Effector memory CD8-positive, alpha-beta T cell (primary cell): ENCODE measurements at places on chromosomes 12 and 14.

DNA sequence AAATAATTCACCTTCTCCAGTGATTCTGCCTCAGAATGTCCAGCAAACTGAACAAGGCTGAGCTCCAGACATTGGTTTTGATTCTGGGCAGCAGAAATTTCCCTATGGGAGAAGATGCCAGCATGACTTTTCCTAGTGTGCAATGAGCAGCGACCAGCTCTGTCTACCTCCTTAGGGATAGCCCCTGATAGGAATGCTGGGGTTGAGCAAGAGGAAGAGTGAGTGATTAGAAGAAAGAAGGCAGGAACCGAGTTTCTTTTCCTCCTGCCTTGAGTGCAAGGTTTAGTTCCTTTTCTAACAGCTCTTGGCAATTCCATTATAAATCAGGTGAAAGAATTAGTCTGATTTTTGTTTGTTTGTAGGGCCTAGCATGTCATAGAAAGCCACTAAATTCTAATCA is 379.0 kb downstream of the DAD1 start:
- DNase-seq: no peak

DNA sequence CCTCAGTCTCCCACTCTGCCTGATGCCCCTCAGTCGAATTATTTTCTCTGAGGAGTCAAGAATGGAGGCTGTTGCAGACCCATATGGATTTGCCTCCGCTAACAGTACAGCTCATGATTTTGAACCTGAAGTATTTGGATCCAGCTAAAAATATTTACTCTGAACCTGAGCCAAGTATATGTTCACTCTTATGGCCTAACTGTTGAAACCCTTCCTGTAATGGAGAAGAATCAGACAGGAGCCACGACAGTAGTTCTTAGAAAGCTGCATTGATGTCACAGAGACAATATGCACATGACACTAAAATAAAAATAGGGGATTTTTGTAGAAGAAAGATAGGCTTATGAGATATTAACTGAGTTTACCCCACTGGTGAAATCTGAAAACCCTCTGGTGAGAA is 1128.3 kb upstream of the FLRT2 start:
- no peak for DNase-seq

DNA sequence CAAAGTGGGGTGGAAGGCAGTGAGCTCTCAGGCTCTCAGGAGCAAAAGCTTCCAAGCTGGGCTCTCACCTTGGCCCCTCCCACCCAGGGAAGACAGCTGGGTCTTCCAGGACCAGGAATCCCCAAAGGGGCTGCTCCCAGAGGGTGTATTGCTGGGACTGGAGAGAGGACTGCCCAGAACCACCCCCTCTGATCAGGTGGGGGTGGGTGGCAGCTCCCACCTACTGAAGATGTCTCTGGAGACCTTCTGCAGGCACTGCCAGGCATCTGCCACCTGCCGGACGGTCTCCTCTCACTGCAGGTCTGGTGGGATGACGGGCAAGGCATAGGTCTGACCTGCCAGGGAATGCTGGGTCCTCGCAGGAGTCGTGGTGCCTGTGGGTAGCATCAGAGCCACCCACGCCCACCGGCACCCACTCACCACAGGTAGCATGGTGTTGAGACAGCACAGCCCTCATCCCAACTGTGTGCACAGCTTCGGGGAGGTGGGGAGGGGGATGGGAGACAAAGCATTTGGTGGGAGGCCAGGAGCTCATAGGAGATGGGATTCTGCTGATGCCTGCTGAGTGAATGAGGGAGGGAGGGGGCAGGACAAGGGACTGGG is 103.2 kb downstream of the SINHCAF start:
- DNase-seq: no peak

DNA sequence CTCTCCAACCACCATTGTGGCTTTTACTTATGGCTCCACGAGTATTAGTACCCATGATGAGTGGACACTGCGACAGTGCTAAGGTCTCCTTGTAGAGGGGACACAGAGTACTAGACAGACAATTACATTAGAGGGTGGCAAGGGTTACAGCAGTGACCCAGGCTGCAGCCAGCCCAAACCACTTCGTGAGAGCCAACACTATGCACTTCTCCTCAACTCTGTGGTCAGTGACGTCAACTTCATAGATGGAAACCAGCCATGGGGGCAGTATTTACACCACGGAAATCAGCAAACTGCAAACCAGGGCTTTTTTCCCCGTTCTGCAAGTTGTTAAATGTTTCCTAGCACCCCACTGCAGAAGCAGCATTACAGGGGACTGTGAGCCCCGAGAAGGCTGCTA is 61.6 kb upstream of the ZFP36L1 start:
- peak; percentile 11 for DNase-seq

GRCh38 chr14:66247662-66248193 is 238.4 kb upstream of the CCDC196 start:
- DNase-seq: no peak

DNA sequence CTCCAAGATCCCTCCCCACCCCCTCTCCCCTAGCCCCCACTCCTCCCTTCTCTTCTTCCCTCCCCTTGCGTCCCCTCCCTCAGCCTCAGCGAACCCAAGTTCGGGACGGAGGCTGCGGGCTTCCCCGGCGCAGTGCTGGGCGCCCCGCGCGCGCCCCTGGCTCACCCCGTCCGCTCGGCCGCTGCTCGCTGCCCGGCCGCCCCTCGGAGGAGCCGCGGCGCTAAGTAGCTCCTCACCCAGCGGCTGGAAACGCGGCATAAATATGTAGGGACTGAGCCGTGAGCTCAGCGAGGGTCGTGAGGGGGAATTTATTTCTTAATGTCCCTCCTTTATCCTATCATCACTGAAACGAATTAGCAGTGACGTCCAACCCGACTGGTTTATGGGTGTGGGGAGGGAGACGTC is at the start of gene NOS1:
NOS1 (minus strand) TSS at position 280 of the 405 bp plus-strand sequence. CDS start 30,557 bp downstream, outside the sequence.
- DNase-seq: no peak

GRCh38 chr14:72790887-72791566 is 102.9 kb downstream of the DPF3 start:
- DNase-seq: no peak

DNA sequence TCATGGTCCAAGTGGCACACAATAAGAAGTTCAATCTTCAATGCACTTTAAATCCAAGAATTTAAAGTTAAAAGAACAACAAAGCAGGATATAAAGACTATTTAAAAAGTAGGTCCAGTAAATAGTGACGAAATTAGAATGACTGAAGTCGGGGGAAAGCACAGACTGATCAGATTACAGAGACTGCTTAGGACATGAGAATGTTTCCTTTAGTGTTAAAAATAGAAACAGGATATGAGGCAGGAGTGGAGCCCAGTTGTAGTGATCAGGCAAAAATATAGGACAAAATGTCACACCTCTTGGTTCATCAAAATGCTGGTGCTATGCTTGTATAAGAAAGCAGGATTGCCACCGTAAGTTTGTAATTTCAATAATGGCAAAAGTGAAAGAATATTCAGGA is 52.2 kb upstream of the CD163 start:
- DNase-seq: no peak

DNA sequence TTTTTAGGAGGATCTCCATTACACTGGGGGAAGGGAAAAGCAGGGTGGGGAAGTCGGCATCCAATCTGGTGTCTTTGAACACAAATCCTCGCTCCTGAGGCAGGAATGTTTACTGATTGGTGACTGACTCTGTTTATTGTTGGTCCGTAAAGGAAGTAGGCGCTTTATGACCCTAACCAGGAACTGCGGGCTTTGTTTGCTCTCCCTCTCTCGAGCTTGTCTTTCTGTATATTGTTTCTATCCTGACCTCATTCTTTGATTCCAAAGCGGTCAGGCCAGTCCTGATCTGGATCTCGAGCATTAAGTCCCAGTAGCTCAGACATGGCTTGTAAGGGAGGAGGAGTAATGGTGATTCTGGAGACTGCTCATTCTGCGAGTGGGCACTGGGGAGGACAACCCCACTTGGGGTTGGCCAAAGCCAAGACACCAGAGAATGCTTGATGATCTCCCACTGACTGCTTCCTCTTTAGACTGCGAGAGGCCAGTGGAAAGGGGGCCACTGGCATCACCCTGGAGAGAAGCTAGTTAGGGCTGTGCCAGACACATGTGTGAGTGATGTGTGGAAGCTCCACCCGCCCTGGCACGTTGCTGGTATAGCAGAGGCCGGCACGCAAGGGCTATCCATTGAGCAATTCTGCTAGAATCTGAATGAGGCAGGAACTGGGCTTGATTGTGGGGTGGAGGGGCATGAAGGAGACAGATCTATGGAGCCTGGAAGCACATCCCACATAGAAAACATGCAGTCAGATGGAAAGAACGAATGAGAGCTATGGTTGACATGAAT is 194.6 kb downstream of the PAX9 start:
- no peak for DNase-seq

DNA sequence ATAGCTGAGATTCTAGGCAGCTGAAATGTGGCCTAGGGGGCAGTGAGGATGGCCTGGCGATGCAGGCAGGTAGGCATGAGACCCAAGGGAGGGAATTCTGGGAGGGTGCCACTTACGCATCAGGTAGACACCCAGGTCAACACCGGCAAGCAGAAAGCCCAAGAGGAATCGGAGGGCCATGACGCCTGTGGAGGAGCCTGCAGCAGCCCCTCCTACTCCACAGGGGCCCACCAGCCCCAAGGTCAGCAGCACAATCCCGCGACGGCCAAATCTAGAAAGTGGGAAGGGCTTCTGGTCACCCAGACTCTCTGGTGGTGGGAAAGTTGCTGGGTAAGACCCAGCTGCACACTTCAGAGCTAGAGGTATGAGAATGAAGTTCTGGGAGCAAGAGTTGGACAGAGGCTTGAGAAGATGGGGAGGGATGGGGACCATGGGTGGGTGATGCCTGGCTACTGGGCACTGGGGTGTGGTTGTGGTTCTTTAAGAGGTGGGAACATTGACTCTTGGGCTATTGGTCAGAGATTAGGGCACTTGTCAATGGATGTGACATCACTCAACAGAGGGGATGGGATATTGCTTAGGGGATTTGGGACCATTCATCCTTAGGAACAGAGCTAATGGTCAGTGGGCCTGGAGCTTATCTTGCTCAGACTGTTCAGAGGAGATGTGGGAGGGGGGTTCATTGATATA is 3.4 kb downstream of the SLC22A17 start:
- DNase-seq: no peak

GRCh38 chr12:8907513-8907912 is 6.8 kb upstream of the PHC1 start:
- no peak for DNase-seq

DNA sequence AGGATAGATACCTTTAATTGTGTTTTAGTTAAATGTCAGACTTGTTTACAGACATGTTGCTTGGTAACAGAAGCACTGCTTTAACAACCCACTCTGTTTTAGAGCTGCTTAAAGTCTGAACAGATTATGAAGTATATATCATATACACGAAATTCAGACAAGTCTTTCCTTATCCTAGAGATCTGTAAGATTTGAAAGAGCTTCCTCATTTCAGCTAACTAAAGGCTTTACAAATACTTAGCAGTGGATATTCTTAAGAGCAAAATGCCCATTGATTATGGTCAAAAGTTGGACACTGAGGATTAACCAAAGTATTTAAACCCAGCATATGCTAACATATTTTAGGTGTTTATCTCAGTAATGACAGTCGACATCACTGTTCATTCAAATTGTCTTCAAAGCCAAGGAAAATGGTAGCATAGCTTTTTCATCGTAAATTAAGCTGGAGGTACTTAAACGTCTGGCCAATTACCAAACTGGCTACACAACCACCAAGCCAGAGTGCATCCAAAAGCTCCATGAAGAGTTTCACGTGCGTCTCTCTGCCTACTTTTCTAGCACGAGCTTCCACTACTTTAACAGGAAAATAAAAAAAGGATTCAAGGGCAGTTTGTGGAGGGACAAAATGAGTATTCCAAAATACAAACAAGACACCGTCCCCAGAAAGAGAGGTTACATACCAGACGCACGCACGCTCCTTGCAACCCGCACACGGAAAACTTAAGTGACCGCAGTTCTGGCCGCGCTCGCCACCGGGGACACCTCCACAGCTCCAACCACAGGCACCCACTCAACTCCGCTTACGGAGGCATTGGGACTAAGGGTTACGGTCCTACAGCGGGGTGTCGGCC is 565 bp downstream of the CEP83 start:
- no peak for DNase-seq

DNA sequence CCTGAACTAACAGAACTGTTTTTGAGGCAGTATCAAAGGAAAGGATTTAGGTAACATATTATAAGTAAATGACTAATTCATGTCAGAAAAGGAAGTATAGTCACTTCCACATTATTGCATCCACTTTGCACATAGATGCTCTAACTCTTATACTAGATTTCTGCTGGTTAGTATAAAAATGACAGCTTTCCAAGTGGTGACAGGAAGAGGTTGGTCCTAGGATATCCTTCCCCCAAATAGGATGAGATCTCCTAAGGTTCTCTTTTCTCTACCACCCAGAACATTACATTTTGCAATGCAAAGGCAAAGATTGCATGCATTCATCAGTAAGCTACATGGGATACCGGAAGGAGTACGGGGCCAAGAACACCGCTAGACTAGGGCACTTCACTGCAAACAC is 15.2 kb downstream of the DAD1 start:
- no peak for DNase-seq

- no peak for DNase-seq
These were observed 11.8 kb downstream of the GPR132 start for GRCh38 chr14:105053421-105053820.

GRCh38 chr12:98893675-98894411 is 248.8 kb downstream of the APAF1 start:
- DNase-seq: no peak

DNA sequence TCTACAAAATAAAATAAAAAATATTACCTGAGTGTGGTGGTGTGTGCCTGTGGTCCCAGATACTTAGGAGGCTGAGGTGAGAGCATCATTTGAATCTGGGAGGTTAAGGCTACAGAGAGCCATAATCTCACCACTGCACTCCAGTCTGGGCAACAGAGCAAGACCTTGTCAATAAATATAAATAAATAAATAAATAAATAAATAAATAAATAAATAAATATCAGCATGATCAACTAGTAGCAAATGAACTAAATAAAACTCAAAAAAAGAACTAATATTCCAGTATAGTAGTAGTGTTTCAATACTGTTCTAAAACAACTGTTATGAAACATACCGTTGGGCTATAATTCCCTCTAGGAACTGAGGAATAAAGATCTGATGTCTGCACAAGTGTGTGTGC is 74.4 kb downstream of the C12orf42 start:
- DNase-seq: no peak

GRCh38 chr12:112936927-112937326 is 1.3 kb upstream of the OAS3 start:
- DNase-seq: no peak

GRCh38 chr12:70487440-70487839 is 121.3 kb downstream of the KCNMB4 start:
- no peak for DNase-seq

DNA sequence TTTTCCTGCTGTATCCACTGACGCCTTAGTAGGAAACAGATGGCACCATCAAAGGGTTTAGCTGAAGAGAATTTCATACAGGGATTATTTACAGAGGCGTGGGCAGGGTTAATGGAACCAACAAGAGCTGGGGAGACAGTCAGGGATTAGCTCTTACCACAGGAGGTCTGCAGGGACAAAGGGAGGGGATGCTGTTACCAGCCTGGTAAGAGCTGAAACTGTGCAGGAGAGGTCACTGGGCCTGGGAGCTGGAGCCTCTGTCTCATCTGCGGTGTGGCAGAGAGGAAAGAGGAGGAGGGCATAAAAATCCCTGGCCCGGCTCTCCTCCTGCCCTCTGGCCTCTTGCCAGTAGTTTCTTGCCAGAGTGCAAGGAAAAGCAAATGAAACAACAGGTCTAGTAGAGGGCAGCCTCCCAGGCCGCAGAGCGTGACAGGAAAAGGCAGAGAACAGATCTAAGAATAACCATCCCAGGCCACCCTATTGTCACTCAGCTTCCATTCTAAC is 18.9 kb upstream of the POC1B start:
- DNase-seq: no peak

GRCh38 chr12:96261557-96261956 is 67.4 kb downstream of the ELK3 start:
- no peak for DNase-seq
